ENCODE measurements at places on chromosomes 6 and 20.
A peak's percentile ranks its signal among the peaks of the same experiment; 100 is the strongest.

- no peak for DNase-seq
Measured at GRCh38 chr20:13401596-13401995, 180.5 kb downstream of the ISM1 start.

GRCh38 chr6:77466451-77467437, 3.5 kb upstream of the HTR1B start:
- no peak for DNase-seq

- DNase-seq: no peak
Measured at GRCh38 chr6:26243752-26244151, 121.2 kb upstream of the BTN3A2 start.

DNA sequence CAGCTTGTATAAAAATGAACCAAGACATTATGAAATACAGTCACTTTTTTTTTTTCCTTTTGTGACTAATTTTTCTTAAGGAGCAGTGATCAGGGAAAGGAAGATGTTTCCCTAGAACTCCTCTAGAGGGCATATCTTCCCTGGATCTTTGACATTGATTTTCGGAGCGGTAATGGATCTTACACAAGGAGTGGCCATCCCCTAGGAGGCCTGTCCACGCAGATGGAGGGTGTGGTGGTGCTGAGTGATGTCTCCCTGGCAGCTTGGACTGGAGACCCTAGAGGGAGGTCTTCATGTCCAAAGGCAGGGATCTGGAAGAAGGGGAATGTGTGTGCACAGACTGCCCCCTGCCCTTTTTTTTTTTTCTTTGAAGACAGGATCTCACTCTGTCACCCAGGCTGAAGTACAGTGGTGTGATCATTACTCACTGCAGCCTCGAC, 7.0 kb upstream of the KIFC1 start:
- no peak for DNase-seq

GRCh38 chr6:107634324-107635056, 144.6 kb downstream of the SOBP start:
- no peak for DNase-seq

- no peak for DNase-seq
Measured at GRCh38 chr6:118317581-118318563, 230.2 kb upstream of the PLN start.

DNA sequence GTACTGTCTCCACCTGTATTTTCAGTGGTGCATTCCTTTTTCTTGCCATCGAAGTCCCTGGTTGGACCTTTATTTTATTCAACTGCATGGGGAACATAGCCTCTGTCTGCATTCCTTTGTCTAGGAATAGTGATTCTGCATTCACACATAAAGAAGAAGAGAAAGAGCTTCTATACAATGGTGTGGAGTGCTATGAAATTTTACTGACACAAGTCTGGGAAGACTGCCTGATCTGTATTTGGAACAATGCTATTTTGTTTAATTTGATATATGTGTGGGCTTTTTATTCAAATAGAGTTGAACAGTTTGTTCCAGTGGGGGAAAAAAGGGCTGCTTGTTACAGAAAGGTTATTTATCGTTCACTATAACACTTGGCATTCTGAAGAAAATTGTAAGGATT, 375.7 kb upstream of the POU3F2 start:
- DNase-seq: no peak

DNA sequence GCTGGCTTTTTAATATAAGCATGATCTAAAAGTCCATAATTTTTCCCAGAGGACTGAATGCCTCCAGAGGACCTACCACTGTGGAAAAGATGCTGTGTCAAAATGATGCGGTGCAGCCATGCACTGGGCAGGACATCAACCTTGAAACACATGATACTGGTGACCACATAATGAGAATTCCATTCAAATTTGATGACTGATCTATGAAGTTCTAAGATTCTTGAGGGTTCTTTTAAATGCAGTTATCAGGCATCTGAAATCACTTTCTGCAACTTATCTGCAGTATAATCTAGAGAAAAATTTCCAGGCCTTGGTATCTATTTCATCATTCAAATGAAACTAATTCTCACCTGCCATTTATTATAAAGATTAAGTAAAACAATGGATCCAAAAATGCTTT, 15.0 kb upstream of the MARCKS start:
- no peak for DNase-seq

- peak; percentile 33 for DNase-seq
Measured at GRCh38 chr6:30544666-30545272, 11.5 kb downstream of the GNL1 start.

DNA sequence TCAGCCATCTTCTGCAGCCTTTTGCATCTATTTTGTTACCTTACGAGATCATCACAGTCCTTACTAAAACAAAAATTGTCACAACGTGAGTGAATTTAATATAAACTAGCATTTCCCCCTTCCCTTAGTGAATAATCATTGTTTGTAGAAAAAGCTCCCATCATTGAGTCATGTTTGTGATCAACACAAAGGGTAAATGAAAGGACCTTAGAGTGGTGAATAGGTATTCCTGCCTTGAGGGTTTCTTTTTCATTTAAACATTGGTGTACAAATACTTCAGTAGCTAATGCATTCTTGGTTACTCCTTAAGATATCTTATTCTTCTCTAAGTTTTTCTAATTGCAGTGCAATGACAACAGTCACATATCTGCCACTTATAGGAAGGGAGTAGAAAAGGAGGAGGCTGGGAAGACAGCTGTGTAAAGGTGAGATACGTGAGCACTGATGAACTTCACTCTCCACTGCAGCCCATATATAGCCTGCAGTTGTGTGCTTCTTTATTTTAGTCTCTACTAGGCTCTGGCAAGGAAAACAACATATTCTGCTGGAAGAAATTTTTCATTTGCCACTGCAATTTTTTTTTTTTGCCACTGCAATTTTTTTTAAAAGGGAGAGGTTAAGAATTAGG, 27.8 kb downstream of the ADGRG6 start:
- DNase-seq: no peak

GRCh38 chr6:41013466-41014153, 25.4 kb downstream of the UNC5CL start:
- no peak for DNase-seq

- peak; percentile 20 for DNase-seq
Measured at GRCh38 chr6:45479834-45480751, 102.4 kb upstream of the SUPT3H start.

DNA sequence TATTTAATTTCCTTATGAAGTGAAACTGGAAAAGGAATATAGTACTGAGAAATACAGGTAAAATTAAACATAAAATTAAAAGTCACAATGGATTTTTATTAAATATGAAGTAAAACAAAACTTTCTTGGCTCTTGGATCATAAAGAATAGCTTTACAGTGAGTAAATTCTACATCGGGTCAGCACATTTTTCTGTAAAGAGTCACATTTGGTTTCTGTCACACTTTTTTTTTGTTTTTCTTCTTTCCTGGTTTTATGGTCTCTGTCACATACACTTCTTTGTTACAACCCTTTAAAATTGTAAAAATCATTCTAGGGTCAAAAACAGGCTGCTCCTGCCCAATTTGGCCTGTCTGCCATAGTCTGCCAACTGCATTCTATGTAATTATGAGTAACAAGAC, 254.4 kb upstream of the POU3F2 start:
- no peak for DNase-seq

DNA sequence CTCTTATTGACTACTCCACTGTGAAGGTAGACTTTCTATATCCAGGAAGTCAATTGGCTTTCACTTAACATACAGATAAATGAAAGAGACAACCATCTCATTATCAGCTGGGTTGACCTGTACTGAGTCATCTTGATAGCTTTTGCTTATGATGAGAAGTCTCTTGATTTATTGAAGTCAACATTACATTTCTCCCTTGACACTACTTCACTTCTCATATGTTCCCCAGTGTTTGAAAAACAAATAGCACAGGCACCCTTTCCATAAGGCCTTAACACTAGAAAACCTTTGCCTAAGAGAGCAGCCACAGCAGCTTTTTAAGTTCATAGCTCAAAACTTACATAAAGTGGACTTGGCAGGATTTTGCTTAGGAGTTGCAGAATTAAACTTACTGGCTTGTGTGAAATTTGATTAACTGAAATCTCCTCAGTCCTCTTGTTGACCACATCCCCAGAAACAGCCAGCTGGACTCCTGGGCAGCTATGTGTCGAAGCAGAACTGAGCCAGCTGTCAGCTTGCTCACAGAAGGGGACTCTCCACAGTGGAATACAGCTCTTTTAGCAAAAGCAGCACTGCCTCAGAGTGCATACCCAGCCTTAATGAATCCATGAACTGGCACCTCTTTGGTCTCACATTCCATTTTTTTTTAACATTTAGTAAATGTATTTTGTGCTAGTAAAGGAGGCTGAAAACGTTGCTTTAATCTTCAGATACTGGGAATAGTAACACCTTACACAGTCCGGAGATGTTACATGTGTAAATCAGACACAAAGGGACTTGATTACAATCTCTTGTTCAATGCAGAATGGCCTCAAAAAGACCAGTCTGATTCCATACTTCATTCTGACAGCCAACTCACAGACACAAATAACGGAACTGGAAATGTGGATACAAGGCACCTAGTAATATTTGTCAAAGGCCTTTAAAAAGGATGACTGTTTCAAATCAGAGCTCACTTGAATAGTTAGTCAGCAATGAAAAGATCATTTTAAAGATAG, 1532.7 kb downstream of the HACE1 start:
- no peak for DNase-seq

- peak; percentile 45 for DNase-seq
Measured at GRCh38 chr20:46056970-46057855, 28.2 kb downstream of the SLC12A5 start.

- DNase-seq: no peak
Measured at GRCh38 chr6:142088858-142089216, 43.9 kb upstream of the GJE1 start.

DNA sequence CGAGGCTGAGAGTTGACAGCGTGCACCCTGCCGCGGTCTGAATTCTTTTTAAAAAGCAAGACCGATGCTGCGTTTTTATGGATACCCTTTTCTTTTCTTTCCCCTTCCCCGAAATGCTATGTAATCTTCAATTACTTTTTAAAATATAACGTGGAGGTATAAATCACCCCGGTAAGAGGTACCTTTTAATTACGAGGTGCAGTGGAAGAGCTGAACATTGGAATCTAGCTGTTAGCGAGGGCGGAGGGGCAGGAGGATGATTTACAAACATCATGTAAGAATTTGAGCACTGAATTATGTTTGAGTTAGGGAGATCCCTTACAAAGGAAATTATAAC, 1.2 kb downstream of the EYA2 start:
- no peak for DNase-seq

DNA sequence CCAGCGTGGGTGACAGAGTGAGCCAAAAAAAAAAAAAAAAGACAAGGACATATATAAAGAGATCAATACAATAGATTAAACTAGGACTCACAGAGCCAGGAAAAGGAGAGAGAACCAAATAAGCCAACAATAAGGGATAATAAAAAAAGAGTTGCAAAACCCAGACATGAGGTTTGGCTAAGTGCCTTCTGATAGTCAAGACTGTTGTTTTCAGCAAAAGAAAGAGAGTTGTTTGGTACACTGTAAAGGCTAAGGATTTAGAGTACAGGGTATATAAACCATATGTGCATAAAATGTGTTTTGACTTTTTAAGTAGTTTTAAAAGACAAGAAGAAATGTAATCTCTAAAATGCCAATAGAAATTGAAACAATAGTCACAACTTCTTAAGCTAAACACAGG, 42.8 kb downstream of the RPF2 start:
- DNase-seq: no peak

GRCh38 chr6:5754904-5755303, 251.8 kb downstream of the NRN1 start:
- no peak for DNase-seq

DNA sequence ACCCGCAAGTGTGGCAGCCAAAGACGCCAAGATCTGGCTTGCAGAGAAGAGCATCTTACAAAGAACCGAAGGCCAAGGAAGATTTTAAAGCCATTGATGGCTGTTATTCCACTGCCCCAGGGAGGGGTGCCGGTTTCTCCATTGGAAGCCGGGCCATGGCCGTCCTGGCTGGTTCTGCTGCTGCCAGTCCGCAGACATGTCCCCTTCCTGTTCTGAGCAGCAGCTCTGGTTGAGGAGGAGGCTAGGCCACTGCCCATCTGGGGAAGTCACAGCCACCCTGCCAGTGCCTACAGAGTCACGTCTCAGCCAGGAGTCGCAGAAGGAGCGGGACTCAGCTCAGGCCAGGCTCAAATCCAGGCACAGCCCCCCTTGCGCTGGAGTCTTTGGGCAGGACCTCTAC, 42.6 kb upstream of the MRGBP start:
- no peak for DNase-seq

GRCh38 chr20:51172558-51173428, 149.9 kb upstream of the KCNG1 start:
- DNase-seq: no peak

- no peak for DNase-seq
Measured at GRCh38 chr6:119186490-119186889, 108.0 kb upstream of the FAM184A start.

- DNase-seq: no peak
Measured at GRCh38 chr6:169045486-169045885, 208.2 kb downstream of the THBS2 start.

DNA sequence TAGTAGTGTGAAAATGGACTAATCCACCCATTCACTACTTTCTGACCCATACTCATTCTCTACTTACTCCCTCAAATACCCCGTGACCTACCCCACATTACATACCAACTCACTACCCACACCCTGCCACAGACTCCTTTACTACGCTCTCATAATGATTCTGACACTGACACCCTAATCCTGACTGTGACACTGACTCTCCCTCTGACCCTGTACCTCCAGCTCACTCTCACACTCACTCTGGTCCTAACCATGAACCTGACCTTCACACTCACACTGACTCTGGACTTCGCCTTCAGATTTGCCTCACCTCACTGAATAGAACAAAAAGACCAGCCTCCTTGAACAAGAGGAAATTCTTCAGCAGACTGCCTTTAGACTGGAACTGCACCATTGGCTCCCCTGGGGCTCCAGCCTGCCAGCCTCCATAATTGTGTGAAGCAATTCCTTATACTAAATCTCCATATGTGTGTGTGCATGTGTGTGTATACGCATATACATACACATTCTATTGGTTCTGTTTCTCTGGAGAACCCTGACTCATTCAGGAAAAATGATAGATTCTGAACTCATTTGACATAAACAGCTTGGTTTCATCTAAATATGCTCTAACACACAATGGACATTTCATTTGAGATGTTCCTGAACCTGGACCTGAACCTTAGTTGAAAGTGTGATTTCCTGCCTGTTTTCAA, 10.5 kb upstream of the ZNF343 start:
- DNase-seq: no peak

DNA sequence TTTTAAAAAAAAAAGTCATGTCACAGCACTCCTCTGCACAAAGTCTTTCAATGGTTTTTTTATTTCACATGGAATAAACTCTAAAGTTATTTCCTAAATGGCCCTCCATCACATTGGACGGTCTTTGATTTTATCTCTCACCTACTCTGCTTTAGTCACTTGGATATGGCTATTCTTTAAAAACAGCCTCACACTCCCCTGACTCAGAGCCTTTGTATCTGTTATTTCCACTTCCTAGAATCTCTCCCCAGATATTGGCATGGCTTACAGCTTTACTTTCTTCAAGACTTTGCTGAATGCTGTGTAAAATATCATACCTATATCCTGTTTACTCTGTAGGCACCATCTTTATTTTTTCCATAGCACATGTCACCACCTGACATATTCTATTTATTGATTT, 194.7 kb upstream of the MCHR2 start:
- DNase-seq: no peak

GRCh38 chr20:32227306-32227705, 19.6 kb downstream of the POFUT1 start:
- DNase-seq: no peak

- DNase-seq: peak; percentile 54
Measured at GRCh38 chr6:26420688-26421171, 18.7 kb downstream of the BTN3A1 start.

GRCh38 chr6:13741365-13741764, 29.7 kb upstream of the RANBP9 start:
- no peak for DNase-seq
